CD8-positive, alpha-beta T cell (primary cell): ENCODE measurements at places on chromosomes 12 and 14. TPM values are rescaled to one million over a fixed set of nuclear protein-coding genes. Genes with fewer than 3 reads are reported as not detected.

DNA sequence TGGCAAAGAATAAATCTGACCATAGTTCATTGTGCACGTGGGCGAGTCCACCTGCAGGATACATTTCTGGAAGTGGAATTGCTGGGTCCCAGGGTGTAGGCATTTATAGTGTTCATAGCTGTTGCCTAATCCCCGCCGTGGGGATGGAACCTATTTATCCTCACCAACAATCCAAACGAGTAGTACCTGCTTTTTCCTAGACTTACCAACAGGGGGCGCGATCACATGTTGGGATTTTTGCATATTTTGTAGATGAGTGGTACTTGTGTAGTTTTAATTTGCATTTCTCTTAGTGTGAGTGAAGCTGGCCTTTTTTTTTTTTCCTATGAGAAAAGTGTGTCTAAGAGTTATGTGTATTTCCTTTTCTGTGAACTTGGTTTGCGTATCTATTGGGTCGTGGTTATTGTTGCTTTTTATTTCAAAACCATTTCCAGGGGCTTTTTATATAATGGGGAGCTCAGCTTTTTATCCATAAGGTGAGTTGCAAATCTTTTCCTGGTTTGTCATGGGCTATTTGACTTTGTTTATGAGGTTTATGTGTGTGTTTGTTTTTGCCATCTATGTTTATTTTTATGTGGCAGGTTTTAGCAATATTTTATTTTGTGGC, 67.2 kb downstream of the CCDC92 start:
- DNase-seq: peak; percentile 79

DNA sequence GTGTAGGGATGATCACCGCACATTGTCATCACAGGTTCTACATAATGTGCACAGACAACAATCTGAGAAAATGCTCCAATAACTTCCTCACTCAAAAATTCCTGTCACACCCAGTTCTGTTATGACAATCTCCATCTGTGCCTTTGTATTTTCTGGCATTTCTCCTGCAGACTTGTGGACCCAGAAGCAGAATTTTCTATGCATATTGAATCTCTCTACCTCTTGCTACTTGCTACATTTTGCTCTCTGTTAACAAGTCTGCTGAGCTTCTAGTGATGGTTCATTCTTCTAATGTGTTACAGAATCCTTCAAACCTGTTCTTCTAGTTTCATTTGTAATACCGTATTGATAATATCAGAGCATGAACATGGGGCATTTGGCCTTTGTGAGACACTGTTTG, 127.8 kb upstream of the PTPRQ start:
- DNase-seq: no peak

DNA sequence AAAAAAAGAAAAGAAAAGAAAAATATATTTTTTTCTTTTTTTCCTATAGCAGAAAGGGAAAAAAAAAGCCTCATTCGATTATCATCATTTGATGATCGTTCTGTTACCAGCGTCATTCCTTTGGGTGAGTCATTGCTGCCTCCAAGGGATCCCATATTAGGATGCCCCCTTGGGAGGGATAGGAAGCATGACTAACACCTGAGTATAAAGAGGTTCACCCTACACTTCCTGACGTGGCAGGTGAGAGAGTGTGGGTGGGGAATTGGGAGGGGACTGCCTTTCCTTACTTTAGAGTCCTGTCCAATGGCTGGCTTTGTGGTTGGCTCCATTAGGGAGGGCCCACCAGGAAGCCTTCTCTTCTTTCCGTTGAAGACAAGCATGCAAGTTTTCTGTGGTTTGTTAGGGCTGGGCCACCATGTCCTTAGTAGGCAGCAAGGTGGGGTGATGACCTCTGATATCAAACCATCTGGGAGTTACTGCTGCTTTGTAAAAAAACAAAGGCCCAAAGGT, 56.1 kb upstream of the FUT8 start:
- no peak for DNase-seq

DNA sequence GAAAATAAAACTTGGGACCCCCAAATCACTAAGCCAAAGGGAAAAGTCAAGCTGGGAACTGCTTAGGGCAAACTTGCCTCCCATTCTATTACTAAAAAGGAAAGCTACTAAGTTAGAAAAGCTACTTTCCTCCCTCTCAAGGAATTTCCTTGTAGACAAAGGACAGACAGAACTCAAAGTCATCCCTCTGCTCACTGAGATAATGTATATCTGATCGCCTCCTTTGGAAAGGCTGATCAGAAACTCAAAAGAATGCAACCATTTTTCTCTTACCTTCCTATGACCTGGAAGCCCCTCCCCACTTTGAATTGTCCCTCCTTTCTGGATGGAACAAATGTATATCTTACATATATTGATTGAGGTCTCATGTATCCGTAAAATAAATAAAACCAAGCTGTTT, 190.5 kb upstream of the DCN start:
- DNase-seq: no peak

DNA sequence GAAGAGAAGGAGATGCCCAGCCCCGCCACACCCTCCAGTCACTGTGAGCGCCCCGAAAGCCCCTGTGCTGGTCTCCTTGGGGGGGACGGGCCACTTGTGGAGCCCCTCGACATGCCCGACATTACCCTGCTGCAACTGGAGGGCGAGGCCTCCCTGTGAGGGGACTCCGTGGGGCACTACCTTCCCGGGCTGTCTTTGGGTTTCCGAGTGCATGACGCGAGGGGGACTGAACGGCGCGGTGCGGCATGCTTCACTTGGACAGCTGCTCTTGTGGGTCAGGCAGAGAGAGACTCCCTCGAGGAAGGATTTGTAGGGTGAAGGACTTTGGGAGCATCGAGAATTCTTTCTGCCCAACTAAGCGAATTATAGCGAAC, 1.1 kb downstream of the CCDC184 start:
- DNase-seq: no peak

DNA sequence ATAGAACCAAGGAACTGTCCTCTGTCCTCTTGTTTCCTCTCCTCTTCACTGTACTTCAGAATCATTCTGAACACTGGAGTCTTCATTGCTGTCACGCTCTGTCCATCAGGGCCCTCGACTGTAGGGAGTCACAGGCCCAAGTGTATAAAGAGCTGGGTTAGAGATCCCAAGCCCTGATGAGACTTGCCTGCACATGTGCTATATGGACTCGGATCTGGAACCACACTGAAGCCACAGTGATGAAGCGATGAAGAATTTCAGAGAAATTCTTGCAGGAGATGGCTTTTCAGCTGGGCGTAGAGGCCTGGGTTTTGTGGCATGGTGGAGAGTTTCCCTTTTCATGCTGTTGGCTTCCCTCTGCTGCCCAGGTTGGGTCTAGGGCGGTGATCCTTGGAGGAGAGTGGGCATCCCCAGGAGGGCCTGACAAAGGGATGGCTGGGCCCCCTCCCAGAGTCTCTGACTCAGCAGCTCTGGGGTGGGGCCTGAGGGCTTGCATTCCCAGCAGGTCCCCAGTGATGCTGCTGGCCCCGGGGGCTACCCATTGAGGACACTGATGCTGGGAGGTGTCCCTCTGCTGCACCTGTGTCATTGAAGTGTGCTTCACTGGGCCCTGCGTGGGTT, 39.6 kb upstream of the YY1 start:
- no peak for DNase-seq

DNA sequence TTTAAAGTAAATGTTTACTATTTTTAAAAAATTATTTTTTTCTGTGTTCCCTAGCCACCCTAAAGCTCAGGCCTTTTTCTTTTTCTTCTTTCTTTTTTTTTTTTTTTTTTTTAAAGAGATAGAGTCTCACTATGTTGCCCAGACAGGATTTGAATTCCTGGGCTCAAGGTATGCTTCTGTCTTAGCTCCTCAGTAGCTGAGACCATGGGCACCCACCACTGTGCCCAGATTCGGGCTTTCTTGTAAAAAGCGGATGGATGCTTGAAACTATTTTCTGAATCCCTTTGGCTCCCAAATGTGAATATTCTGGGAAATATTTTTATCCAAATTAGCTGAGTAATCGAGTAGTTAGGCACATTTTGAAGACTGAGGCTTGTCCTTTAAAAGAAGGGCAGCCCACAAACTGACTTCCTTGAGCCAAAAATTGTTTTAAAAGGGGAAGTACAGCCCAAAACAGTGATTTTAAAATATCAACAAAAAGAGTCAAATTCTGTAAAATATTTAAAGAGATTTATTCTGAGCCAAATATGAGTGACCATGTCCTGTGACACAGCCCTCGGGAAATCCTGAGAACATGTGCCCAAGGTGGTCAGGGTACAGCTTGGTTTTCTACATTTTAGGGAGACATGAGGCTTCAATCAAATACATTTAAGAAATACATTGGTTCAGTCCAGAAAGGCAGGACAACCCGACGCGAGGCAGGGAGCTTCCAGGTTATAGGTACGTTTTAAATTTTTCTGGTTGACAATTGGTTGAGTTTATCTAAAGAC, 28.8 kb upstream of the HIGD1C start:
- peak; percentile 10 for DNase-seq

DNA sequence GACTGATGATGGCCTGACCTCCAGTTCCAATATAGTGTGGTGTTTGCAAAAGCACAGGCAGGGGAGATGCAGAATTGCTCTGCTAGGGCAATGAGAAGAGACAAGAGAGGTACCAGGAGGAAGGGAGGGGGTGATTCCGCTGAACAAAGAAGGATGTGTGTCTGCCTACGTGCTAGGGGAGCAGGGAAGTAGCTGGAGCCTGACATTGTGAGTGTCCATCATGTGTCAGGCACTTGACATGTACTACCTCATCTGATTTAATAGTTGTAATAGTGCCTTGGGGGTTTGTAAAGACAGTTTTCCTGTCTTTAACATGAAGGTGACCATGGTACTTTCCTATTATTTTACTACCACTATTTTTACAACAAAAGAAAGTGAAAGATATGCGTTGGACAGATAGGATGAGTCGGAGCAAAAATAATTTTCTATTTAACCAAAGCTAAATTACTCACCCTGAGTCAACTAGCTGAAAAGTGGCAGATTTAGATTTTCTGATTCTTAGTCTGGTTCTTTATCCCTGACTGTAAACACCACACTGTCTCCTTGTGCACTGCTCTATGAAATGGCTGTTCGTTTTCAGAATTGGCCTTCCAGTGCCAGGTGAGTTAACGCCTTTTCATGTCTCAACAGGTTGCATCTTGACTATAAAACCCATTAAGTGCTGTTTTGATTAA, 33.7 kb upstream of the TEAD4 start:
- DNase-seq: no peak

- no peak for DNase-seq
These were observed 112.5 kb downstream of the CCER1 start for GRCh38 chr12:90842477-90842876.

DNA sequence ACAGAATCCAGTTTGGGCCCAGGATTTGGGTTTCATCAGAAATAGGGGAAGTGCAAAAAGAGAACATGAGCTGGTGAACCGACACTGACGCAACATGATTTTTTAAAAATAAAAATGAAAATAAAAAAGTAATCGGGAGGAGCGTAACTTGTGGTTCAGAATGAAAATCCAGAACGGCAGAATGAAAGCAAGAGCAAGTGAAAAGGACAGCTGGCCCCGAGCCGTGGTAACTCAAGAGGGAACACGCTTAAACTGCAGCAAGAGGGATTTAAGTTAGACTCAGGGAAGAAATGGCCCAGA, 1.6 kb downstream of the SLC6A12 start:
- no peak for DNase-seq

GRCh38 chr14:55832122-55832911, 252.3 kb downstream of the KTN1 start:
- DNase-seq: no peak

DNA sequence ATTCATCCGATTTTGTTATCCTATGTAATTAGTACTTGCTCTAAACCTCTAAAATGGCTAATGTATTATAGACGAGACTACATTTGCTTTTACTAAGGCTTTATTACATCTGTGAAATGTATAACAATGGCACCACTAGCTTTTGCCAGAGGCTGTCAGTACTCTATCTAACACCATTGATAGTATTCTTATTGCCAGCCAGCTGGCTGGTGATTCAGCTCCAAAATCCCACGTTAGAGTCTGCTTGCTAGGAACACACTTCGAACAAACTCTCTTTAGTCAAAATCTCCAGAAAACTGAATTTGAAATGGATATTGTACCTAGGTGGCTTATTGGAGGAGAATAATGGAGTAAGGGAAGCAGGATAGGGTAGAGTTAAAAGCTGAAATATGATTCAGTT, 839.2 kb downstream of the SLC6A15 start:
- DNase-seq: no peak

GRCh38 chr14:92409043-92409442, 86.1 kb downstream of the SLC24A4 start:
- no peak for DNase-seq

DNA sequence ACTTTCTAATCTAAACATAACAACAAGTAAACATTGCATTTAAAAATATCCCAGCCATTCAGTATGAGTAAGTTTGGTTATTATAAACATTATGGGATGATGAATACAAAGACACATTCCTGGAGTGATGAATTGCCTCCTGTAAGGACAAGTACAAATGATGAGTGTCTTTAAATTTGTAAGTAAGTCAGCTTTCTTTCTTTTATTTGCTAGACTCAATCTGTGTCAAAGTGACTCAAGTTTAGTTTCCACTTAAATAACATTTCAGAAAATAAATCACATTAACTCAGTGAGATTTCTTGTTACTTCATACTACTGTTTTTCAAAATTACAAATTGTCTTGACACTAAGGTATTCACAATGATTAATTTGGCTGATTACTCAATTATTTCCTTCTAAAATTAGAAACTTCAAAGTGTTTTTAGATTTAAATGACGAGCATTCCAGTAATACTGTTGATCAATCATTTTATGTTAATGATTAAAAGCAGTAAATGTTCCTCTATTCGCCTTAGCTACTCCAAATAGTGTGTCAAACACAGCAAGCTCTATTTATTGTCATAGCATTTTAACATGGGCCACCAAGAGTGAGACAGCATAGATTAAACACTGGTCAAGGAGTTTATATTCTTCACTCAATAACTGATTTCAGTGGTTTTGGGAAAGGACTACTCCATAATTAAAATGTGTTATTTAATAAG, 658.0 kb upstream of the MDGA2 start:
- DNase-seq: no peak

DNA sequence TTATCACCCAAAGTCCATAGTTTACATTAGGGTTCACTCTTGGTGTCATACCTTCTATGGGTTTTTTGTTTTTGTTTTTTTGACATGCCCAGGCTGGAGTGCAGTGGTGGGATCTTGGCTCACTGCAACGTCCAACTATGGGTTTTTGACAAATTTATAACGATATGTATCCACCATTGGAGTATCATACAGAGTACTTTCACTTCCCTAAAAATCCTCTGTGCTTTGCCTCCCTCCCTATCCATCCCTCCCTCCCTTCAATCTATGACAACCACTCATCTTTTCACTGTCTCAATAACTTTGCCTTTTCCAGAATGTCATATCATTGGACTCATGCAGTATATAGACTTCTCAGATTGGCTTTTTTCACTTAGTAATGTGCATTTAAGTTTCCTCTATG, 139.0 kb upstream of the CCDC198 start:
- no peak for DNase-seq

DNA sequence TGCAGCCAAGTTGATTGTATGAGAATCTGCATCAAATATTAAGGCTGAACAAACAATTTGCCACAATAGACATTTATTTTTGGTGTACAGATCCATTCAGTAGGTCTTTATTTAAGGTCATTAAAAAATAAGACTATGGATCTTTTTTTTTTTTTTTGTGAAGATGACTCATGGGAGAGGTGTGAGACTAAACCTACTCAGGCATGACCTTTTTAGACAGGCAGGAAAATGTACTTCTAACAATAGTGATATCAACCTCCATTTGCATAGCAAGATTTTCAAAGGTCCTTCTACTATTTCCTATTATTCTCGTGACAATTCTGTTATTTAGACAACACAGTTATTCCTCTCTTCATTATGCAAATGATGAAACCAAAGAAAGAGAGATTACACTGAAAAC, 39.9 kb upstream of the PTPRR start:
- DNase-seq: no peak

Gene PRR4
- total RNA-seq: not detected

Gene RDH16
- total RNA-seq: 0.60 TPM

Gene PPM1H
- total RNA-seq: not detected

Gene DLGAP5
- total RNA-seq: 0.54 TPM

Gene CFAP251
- total RNA-seq: 0.68 TPM

Gene CLEC1B
- total RNA-seq: not detected

Gene DHRS2
- not detected for total RNA-seq
